A549 treated with dexamethasone at 1 μM for 4 hours (cell line): ENCODE measurements at places on chromosomes 7 and 10. TPM values are rescaled to one million over a fixed set of nuclear protein-coding genes. Genes with fewer than 3 reads are reported as not detected.

SH3PXD2A gene
- total RNA-seq = 0.54 to 1.2 TPM (median 1.1 TPM) in 5 replicates

WASHC2A gene
- 11.7 to 14.6 TPM (median 12.6 TPM) in 5 replicates for total RNA-seq

CALHM3 gene
- 0.22 to 0.42 TPM (median 0.31 TPM) in 5 replicates for total RNA-seq

PTTG1IP2 gene
- total RNA-seq = not detected in 5 replicates

AGAP9 gene
- 5.4 to 10.1 TPM (median 9.6 TPM) in 5 replicates for total RNA-seq

WASL gene
- total RNA-seq = 20.3 to 29.1 TPM (median 24.2 TPM) in 5 replicates
